ENCODE measurements at places on chromosomes 1 and 21.

DNA sequence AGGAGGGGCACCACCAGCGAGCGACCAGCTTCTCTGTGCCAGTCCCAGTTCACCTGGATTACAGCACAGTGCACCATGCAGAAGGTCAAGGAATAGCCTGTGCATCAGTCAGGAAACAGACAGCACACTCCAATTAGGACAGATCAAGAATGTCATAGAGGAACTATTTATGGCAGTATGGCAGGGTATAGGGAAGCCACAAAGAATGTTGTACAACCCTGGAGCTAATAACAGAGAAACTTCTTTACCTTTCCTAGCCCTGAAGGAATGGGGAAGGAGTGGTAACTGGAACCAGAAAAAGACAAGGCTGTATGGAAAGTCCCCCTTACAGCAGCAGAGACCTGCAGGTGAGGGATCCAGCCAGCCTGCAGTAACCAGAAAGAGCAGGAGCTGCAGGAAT lies 87.8 kb upstream of the USP24 start:
- no peak for DNase-seq

DNA sequence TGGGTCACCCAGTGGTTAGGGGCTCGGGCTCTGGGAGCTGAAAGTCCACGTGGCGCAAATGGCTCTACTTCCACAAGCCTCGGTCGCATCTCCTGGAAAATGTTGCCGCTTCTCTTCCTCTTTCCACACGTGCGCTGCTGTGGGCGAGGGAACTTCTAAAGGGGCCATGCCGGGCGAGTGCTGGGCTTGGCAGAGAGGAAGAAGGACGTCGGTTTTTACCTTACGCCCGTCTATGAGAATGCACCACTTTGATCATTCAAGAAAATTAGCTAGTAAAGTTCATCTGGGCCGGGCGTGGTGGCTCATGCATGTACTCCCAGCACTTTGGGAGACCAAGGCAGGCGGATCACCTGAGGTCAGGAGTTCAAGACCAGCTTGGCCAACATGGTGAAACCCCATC lies 10.4 kb downstream of the SLC45A1 start:
- DNase-seq: no peak

DNA sequence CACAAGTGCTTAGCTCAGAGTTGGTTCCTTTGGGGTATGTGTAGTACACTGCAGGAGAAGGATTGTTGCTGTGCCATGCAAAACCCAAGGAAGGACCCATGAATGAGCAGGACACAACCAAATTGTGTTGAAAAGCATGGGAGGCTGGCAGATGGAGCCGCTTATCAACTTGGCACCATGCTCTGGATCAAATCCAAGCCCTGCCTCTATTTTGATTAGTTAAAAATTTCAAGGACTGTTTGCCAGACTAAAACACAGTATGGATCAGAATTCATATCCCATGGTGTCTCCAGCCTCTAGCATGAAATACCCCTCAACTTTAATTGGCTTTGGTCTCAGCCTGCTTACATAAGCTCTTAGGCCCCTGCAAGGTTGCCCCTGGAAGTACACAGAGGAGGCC lies 27.8 kb downstream of the CCDC185 start:
- DNase-seq: no peak

GRCh38 chr1:234478481-234479309 lies at the start of gene TARBP1:
TSS of gene TARBP1 (minus strand) at chr1:234479179. CDS start at chr1:234479103, 76 bp downstream.
- peak; percentile 90 for DNase-seq

- no peak for DNase-seq
Observed at GRCh38 chr1:111236806-111237205, 9.3 kb downstream of the CHI3L2 start.

DNA sequence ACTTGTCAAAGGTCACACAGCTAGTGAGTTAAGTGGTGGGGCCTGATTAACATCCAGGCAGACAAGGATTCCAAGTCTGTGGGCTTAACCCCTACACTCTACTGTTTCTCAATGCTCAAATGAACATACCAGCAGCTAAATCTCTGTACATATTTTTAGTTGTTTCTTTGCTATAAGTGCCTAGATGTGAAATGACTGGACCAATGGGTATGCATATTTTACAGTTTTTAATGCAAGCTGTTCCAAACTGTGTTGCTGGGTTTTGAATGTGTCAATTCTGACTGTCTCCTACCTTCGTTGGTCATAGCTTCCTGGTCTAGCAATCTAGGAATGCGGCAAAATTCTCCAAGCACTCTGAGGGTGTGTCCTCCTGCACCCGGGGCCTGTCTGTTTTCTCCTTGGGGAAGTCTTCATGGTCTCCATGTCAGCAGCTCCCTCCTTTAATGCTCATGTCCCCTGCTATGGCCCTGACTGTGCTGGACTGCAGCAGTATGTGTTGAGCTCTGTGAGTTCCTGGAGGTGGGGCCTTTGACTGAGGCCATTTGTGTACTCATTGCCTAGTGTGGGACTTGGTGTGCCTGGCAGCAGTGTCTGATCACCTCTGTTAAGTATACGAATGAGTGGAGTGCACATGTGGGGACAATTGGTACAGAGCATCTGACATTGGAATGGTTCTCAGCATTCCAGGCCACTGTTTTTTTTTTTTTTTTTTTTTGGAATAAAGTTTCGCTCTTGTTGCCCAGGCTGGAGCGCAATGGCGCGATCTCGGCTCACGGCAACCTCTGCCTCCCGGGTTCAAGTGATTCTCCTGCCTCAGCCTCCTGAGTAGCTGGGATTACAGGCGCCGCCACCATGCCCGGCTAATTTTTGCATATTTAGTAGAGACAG lies 72.9 kb upstream of the SLC2A1 start:
- DNase-seq: no peak

DNA sequence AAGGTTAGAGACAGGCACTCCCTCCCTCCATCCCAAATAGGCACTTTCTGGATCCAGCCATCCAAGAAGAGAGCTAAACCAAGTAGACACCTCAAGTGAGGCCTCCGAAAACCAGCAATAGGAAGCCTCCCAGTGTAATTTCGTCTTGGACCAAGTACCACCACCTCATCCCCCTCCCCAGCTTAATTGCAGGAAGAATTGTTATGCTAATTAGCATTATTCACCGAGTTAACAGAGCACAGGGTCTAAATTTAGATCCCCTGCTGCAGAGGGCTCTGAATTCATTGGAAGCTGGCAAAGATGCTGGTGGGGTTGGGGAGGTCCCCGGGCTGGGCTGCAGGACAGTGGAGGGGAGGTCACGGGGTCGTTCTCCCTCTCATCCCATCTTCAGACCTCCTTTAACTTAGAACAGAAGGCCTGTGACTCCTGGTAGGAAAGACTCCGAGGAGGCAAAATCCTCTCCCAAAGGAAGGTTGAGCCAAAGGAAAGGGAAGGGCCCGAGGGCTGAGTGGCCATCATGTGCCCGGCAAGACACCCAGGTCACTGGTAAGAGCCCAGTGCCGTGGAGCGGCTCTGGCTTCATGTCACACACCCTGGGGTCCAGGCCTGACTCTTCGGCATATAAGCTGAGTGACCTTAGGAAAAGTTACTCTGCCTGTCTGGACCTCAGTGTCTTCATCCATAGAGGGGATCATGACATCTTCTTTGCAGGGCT lies 209.2 kb upstream of the GRIK3 start:
- DNase-seq: no peak

DNA sequence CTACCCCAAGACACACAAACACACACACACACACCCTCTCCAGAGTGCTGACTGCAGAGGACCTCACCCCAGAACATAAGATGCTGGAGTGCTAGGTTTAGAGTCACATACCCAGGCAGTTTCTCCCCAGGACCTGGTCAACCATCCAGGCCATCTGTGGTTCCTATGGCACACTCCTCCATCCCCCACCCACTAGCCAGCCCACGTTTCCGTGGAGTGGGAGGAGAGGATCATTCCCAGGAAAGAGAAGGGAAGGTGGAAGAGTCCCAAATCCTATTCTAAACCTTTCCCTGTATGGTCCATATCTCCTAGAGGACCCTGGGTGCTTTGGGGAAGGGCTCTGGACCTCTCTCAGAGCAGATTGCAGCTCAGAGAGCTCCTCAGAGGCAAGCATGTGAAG lies 1.1 kb downstream of the KCNJ9 start:
- no peak for DNase-seq

- DNase-seq: no peak
Observed at GRCh38 chr1:65175171-65176055, 27.4 kb downstream of the AK4 start.

DNA sequence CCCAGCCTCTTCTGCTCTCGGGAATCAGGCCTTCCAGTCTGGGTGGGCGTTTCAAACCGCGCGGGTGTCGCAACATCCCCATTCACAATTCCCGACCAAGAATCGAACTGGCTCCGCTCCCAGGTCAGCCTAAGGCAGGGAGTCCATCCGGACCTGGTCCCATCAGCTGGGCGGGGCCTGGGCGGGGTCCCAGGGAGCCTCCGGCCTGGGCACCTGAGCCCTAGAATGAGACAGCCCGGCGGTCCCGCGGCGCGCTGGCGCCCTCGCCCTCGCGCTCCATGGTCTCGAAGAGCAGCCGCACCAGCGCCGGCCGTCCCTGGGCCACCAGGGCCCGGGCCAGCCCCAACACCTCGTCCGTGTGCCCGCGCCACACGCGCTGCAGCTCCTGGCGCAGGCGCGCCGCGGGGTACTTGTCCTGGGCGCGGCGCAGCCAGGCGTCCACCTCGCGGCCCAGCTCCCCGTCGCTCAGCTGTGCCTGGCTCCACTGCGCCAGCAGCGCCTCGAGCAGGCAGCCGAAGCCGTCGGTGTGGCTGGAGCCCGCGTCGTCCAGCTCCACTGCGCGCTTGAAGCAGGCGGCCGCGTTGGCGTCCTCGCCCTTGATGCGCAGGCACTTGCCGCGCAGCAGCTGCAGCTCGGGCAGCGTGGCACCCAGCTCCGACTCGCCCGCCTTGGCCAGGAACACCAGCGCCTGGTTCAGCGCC lies 16.9 kb upstream of the PARS2 start:
- DNase-seq: no peak

GRCh38 chr1:161174911-161175310 lies 2.4 kb downstream of the B4GALT3 start:
- DNase-seq: no peak

- DNase-seq: peak; percentile 85
Observed at GRCh38 chr1:33633019-33633801, 160.8 kb downstream of the ZSCAN20 start.

GRCh38 chr1:21261551-21262292 lies 28.5 kb downstream of the ECE1 start:
- peak; percentile 90 for DNase-seq

DNA sequence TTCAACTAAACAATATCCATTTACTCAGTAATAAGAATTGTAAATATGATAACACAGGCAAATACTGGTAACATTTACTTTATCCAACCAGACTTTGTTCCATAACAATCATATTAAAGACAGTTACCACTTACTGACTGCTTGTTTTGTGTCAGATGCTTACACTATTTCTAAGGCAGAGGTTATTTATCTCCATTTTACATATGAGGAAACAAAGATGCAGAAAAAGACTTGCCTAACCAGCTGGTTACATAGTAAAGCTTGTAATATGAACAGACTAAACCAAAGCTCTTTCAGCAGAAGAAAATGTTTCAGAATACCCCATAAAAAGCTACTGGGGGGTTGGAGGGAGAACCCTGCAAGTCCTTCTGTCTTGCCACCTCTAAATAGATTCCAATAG lies 180.1 kb downstream of the EIF4G3 start:
- no peak for DNase-seq

DNA sequence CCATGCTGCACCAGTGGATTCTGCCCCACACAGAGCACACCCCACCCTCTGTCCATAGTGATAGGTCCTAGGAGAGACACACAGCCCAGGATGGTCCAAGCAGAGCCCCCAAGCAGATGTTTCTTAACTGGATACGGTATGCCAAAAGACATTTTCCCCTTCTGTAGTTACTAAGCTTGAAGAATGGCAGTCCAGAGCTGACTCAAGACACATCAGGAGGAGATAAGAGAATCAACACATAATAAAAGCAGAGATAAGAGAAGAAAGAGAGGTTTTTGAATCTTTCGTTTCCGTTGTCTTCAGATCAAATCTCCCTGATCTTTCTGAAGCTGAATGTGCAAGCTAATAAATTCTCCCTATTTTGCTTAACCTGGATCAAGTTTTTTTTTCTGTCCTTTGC lies 21.8 kb upstream of the CASQ2 start:
- no peak for DNase-seq

DNA sequence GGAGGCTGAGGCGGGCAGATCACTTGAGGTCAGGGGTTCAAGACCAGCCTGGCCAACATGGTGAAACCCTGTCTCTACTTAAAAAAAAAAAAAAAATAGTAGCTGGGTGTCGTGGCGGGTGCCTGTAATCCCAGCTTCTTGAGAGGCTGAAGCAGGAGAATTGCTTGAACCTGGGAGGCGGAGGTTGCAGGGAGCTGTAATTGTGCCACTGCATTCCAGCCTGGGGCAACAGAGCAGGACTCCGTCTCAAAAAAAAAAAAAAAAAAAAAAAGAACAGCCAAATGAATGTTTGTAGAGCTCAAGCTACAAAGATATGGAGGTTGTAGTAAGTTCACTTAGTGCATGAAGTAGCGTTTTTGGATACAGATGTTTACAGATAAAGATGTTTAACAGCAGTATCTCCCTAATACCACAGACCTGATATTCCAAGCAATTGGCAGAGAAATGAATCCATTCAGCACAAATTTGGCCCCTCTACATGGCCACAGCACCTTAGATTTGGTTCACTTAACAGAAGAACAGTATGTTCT lies 49.5 kb upstream of the IPO9 start:
- no peak for DNase-seq

GRCh38 chr1:8061673-8062386 lies 35.7 kb upstream of the ERRFI1 start:
- DNase-seq: no peak

- no peak for DNase-seq
Observed at GRCh38 chr21:29578306-29578705, 279.6 kb downstream of the BACH1 start.

GRCh38 chr1:182381962-182382819 lies 9.4 kb downstream of the GLUL start:
- no peak for DNase-seq

DNA sequence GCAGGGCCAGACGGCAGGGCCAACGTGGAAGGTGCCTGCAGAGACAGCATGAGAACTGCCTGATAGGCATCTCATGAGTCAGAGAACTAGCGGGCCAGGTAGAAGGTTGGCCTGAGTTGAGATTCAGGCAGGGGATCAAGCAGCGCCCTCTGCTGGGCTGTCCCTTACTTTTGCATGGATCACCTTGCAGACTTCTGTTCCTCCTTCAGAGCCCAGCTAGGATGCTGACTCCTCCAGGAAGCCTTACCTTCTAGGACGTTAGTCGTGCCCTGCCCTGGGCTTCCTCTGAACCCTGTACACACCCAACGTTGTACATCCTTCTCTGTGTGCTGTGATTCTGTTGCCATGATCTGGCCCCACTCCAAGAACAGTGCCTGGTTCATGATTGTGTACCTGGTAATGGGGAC lies 231.3 kb upstream of the VAMP3 start:
- peak; percentile 46 for DNase-seq

GRCh38 chr1:226268421-226269124 lies 40.4 kb downstream of the LIN9 start:
- DNase-seq: no peak

GRCh38 chr1:157775101-157775870 lies 1.6 kb downstream of the FCRL2 start:
- no peak for DNase-seq

- no peak for DNase-seq
Observed at GRCh38 chr1:9537863-9538668, 1.2 kb upstream of the SLC25A33 start.
